ENCODE measurements at places on chromosomes 16 and 17.
A peak's percentile ranks its signal among the peaks of the same experiment; 100 is the strongest.

DNA sequence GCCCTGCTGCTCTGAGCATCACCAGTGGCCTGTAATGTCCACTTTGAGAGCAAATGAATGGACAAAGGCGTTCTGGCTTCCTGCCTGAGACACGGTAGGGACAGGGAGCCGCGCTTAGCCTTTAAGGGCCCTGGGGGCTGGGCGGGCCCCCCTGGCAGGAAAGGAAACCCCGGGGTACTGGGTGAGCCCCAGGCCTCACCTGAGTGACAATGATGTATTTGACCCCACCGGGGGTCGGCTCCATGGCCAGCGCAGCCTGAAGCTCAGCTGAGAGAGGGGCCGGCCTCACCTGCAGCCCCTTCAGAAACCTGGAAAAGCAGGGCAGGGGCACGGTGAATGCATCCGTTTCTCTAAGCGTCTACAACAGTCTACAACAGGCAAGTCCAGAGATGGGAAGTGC lies 2.2 kb upstream of the CYBA start:
- DNase-seq: no peak

- no peak for DNase-seq
Measured at GRCh38 chr17:57270801-57271245, 14.5 kb downstream of the MSI2 start.

- DNase-seq: no peak
Measured at GRCh38 chr17:22569459-22570143, 877.3 kb downstream of the KCNJ18 start.

DNA sequence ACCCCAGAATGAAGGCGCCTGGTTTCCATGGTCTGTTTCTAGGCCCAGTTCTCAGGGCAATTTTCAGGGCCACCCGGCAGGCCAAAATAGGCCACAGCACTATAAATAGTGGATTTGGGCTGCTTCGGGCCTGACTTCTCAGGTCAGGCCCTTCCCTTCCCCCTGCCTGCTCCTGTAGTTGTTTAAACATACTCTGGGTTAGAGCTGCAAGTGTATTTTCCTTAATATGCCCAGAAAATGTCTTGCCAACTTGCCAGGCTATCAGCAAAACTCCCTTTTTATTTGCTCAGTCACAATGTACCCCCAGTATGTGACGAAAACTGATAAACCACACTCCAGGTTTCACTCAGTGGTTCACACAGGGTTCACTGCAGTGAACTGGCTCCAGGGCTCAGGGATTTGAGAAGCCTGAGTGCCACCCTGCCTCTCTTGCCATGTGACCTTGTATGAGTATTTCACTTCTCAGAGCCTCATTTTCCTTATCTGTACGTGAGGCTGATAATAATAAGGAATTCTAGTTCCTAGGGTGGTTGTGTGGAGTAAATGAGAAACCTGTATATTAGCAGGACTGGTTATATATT lies 76.5 kb downstream of the GPRC5B start:
- DNase-seq: peak; percentile 74

DNA sequence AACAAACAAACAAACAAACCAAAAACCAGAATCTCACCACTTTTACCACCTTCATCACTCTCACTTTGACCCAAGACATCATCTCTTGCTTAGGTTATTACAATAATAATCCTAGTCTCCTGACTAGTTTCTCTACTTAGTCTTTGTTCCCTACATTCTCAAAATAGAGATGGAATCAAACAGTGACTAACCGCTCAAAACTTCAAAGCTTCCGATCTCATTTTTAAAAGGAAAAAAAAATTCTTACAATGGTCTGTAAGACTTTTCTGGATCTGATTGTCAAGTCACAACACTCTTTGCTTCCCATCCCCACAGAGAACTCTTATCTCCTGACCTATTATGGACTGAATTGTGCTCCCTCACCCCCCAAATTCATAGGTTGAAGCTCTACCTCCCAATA lies 60.9 kb downstream of the SPAG9 start:
- DNase-seq: no peak

DNA sequence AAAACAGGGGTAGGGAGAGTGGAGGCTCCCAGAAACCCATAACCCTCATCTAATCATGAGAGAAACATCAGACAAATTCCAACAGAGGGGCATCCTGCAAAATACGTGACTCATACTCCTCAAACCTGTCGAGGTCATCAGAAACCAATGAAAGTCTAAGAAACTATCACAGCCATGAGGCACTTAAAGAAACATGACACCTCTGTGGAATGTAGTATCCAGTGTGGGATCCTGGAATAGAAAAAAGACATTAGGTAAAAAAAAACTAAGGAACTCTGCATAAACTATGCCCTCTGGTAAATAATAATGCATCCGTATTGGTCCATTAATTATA lies 16.4 kb downstream of the CDH5 start:
- DNase-seq: no peak

GRCh38 chr17:16929035-16929680 lies 42.8 kb downstream of the TNFRSF13B start:
- DNase-seq: no peak

DNA sequence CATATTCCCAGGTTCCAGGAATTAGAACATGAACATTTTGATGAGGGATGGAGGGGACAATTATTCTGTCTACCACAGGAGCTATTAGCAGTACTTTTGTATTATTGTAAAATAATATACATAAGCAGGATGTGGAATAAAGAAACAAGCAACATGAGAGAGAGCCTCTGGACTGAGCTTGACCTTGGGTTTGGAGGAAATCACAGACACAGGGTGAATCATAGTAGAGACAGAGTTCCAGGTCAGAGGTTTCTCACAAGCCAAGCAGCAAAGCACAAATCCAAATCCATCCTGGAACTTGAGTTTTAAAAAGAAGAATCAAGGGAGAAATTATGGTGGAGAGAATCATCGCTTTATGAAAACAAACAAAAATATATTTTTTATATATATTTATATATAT lies 5.1 kb downstream of the KRT31 start:
- no peak for DNase-seq

GRCh38 chr17:32575852-32576251 lies 89.1 kb downstream of the CDK5R1 start:
- no peak for DNase-seq

- DNase-seq: peak; percentile 73
Measured at GRCh38 chr16:68792465-68793324, 50.6 kb upstream of the TANGO6 start.

DNA sequence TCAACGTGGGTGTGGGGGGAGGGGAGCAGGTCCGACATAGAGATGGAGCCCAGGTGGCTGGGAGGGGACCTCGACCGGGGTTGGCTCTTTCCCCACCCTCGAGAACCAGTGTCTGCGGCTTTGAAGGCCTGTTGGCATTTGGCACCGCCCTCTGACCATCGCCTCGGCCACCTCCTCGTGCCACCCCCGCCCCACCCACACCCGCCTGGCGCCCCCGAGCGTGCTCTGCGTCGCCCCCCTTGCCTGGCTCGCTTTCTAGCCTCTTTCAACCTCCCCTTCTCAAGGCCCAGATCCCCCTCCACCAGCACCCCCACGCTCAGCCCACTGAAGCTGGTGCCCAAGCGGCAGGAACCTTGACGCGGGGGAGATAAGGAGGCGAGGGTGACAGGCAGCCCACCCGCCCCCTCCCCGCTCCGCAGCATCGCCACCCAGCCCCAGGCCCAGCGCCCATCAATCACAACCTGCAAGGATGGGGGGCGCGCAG lies 619 bp downstream of the CACNB1 start:
- DNase-seq: no peak

DNA sequence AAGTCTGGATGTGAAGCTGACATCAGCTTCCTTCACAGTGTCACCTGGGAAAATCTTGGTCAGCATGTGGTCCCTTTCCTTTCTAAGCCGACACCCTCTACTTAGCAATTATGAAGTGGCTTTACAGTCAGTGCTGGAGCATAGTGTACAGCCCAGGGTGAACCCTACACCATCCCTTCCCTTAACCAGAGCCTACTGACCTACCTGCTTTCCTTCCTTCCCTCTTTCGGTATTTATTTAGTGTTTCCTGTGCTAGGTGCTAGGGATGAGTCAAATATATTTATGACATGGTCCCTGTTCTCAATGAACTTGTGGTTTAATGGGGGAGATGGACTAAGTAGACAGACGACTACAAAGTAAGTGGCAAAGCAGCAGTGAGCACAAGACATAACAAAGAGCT lies 77.5 kb downstream of the CDK5R1 start:
- no peak for DNase-seq

DNA sequence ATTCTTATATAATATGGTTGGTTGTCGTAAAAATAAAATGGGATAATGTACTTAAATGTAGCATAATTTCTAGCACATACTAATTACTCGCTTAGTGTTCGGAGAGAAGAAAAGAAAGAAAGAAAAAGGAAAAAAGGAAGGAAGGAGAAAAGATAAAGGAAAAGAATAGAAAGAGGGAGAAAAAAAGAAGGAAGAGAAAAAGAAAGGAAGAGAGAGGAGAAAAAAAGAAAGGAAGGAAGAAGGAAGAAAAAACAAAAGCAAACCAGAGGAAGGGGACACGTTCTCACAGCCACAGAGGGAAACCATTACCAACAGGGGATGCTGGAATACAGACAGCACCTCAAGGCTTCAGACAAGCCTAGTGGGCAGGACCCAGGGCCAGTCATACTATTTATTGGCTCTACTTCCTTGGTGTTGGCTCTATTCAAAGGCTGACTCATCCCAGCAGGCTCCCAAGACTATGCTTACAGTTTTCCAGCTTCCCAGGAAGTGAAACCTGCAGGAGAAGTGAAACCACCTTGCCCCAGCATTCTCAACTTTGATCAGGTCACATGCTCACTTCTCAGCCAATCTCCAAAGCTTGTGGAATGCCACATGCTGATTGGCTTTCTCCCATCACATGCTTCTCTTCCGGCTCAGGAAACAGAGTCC lies 273.5 kb upstream of the IRX5 start:
- DNase-seq: no peak

- no peak for DNase-seq
Measured at GRCh38 chr17:2981325-2981724, 82.1 kb downstream of the OR1D5 start.

DNA sequence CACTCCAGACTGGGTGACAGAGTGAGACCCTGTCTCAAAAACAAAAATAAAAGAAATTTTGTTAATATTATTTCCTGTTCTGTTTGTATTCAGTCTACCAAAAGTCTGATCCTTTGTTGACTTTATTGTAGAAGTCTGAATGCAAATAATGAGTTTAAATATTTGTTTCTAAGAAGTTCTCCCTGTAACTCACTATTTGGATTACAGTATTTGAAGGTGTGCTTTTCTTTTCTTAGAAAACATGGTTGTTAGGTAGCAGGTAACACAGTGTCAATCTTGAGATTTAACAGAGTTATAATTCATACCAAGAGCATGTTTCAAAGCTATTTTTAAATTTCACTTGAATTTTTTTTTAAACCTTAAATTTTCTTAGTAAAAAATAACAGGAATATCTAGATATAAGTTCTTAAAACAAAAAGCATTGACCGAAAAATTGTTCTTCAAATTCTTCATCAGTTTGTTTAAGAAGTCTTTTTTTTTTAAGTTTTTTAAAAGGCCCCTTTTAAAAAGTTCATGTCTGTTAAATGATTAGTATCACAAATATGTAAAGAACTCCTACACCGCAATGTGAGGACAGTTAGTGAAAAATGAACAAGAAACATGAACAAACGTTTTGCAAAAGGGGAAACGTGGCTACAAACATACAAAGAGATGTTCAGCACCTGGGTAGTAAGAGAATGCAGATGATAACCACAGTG lies 35.0 kb downstream of the GAN start:
- DNase-seq: no peak

DNA sequence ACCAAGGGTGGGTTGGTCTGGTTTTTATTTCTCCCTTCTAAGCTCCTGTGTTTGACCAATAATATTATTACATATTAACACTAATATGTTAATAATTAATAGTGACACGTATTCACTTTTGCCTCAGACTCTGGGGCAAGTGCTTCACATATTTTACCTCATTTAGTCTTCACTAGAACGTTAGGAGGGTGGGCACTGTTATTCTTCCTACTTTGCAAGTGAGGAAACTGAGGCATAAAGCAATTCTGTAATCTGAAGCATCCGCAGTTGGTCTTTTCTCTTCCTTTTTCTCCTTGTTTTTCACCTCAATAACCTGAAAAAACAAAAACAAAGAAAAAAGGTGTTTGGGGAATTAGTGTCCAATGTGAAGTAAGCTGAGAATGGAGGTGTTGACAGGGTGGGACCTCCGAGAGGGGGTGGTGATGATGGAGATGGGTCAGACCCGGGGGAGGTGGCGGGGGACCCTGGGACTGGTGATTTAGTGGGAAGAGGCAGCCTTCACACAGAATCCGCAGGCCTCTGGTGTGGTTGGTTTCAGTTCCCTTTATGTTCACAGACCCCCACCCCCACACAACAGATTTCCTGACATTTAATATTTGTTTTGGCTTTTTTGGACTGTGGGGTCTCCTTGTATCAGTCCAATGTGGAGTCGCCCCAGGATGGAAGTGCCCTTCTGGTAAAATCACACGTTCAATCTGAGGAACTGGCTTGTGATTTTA lies 3.7 kb downstream of the CDH1 start:
- DNase-seq: no peak

DNA sequence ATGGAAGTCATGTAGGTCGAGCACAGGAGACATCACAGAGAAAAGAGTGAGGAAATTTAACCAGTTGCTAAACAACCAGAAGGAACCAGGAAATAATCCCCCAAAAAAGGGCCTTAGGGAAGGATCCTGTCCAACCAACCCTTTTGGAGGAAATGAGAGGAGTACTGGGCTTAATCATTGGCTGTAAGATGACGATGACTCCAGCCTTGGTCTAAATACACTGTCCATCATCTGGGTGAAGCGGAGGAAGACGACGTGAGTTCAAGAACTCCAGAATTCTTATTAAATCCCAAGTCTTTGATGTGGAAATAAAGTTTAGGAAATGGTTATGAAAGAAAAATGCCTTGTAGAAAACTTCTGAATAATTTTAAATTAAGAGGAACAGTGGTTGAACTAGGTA lies 11.5 kb upstream of the ALOX15 start:
- no peak for DNase-seq

GRCh38 chr17:11598274-11599221 lies at the start of gene DNAH9:
DNAH9 (plus strand) TSS chr17:11598470; CDS start chr17:11598499, 29 bp downstream.
- peak; percentile 96 for DNase-seq

GRCh38 chr17:58224315-58224714 lies 5.3 kb upstream of the MKS1 start:
- DNase-seq: no peak

- no peak for DNase-seq
Measured at GRCh38 chr16:89637379-89637778, 20.1 kb downstream of the CHMP1A start.

GRCh38 chr16:30395992-30396585 lies 869 bp downstream of the ZNF48 start:
- no peak for DNase-seq

Data from mucosa of gallbladder (tissue), 1 donor.